Airway epithelial cell (primary cell): ENCODE measurements at places on chromosomes 7 and 10. TPM values are rescaled to one million over a fixed set of nuclear protein-coding genes. Genes with fewer than 3 reads are reported as not detected.

The CYP26C1 gene
- not detected in 2 replicates for total RNA-seq

The IL6 gene
- 1.1 and 1.6 TPM in 2 replicates for total RNA-seq

The ELMO1 gene
- 0.28 TPM in 1 of 2 replicates, not detected in the other for total RNA-seq

The WNT8B gene
- total RNA-seq, result 0.14 TPM in 1 of 2 replicates, not detected in the other

The ZNF467 gene
- 4.4 and 4.6 TPM in 2 replicates for total RNA-seq

The PRR15 gene
- total RNA-seq, result 0.35 and 0.51 TPM in 2 replicates

The HEPACAM2 gene
- not detected in 2 replicates for total RNA-seq

The OPALIN gene
- not detected in 2 replicates for total RNA-seq

The ETV1 gene
- 1.1 and 2.2 TPM in 2 replicates for total RNA-seq

The HTR5A gene
- not detected in 2 replicates for total RNA-seq

The ALOX5 gene
- total RNA-seq, result 0.09 and 0.42 TPM in 2 replicates

The PTPN20 gene
- 0.63 and 4.2 TPM in 2 replicates for total RNA-seq

The CXCL12 gene
- total RNA-seq, result not detected in 2 replicates

The CFAP43 gene
- total RNA-seq, result 0.09 and 0.21 TPM in 2 replicates

The PRSS2 gene
- not detected in 2 replicates for total RNA-seq
